ENCODE measurements at places on chromosomes 3 and 15.
A peak's percentile ranks its signal among the peaks of the same experiment; 100 is the strongest.

DNA sequence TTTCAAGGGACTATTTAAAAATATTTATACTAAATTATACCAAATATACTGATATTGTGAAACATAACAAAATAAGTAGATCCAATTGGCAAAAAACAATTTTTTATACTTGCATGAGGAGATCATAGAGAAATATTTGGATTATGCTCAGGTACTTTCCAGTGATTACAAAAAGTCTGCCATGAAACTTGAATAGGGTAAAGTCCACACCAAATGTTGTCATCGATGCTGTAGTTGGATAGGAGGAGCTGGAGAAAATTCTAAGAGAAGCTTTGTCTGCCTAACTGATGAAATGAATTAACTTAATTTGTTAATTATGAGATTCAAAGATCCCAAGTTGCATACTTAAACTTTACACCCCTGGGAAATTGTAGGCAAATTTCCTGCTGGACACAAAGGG is 93.3 kb downstream of the SI start:
- no peak for DNase-seq

DNA sequence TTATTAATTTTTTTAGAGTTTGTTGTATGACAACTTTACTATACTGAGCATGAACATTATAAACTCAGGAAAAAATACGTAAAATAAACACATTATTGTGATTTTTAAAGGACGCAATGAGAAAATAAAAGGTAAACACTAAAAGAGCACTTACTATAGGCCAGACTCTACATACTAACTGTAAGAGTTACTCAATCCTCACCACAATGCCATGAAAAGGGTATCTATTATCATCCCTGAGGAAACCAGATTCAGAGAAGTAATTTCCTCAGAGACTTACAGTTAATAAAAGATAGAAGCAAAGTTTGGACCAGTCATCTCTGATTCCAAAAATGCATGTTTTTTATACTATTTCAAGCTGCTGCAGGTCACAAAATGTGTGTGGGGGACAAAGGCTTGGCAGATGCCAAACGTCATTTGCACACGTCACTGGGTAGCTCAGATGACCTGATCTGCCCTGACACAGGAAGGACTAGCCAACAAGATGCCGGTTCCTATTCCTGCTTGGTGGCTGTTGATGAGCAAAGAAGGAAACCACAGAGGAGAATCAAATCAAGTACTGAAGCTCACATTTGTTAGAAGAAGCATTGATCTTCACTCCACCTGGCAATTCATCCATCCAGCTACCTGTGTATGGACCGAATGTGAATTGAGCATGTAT is 42.3 kb downstream of the KLHL6 start:
- DNase-seq: no peak

DNA sequence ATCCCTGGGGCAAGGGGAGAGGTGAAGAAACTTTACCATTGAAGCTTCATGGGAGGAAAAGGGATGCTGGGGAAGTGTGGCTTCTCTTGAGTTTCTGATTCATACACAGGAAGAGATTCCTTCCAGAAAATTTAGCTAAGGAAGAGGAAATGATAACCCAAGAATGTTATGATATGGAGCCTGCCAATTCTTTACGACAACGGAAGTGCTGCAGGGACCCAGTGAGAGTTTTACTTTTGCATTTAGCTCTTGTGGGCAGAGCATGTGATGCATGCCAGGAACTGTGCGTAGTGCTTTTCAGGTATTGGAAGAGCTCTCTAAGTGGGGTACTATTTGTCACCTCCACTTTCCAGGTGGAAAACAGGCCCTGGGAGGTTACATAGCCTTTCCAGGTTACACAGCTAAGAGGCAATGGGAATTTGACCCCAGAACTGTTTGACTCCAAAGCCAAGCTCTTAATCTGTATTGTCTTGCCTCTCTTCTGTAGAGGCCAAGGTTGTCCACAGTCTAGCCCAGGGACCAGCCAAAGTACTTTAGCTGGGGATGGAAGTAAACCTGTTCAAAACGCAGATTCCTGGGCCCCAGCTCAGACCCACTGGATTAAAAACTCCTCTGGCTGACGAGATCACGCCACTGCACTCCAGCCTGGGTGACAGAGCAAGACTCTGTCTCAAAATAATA is 23.0 kb downstream of the CMTM7 start:
- no peak for DNase-seq

DNA sequence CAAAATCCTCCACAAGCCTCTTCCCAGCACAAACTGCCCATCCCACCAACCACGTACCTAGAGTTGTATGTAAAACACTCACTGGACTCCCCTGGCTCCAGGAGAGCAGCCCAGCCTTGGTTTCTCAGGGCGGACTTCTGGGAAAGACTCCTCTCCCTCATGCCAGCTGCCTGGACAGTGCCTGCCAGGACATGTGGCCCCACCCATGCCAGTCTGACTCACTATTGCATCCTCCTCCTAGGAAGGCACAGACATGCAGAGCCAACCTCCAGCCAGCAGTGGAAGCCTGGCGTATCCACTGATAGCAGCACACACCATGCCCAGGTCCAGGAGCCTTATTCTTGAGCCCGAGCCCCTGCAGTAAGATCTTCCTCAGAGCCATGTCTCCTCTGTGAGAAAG is 8.6 kb downstream of the PKM start:
- DNase-seq: no peak

GRCh38 chr3:186075489-186075888 is 33.4 kb downstream of the ETV5 start:
- no peak for DNase-seq

GRCh38 chr3:129827765-129828164 is 65.7 kb downstream of the TMCC1 start:
- DNase-seq: no peak

- DNase-seq: no peak
These were observed 146.0 kb downstream of the NUP210 start for GRCh38 chr3:13274125-13274524.

DNA sequence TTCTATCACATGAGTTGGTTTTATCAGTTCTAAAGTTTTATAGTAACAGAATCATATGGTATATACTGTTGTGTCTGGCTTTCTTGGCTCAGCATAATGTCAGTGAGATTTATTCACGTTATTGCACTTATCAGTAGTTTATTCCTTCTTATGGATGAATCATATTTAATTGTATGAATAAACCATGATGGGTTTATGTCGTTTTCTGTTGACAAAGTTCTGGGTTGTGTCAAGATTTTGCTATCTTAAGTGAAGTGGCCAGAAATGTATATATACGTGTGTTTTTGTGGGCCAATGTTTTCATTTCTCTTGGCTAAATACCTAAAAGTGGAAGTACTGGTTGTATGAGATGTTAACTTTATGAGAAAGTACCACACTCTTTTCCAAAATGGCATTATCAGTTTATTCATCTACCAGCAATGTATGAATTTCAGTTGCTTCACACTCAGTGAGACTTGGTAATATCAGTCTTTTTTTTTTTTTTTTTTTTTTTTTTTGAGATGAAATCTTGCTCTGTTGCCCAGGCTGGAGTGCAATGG is 112.4 kb upstream of the DCBLD2 start:
- DNase-seq: no peak

DNA sequence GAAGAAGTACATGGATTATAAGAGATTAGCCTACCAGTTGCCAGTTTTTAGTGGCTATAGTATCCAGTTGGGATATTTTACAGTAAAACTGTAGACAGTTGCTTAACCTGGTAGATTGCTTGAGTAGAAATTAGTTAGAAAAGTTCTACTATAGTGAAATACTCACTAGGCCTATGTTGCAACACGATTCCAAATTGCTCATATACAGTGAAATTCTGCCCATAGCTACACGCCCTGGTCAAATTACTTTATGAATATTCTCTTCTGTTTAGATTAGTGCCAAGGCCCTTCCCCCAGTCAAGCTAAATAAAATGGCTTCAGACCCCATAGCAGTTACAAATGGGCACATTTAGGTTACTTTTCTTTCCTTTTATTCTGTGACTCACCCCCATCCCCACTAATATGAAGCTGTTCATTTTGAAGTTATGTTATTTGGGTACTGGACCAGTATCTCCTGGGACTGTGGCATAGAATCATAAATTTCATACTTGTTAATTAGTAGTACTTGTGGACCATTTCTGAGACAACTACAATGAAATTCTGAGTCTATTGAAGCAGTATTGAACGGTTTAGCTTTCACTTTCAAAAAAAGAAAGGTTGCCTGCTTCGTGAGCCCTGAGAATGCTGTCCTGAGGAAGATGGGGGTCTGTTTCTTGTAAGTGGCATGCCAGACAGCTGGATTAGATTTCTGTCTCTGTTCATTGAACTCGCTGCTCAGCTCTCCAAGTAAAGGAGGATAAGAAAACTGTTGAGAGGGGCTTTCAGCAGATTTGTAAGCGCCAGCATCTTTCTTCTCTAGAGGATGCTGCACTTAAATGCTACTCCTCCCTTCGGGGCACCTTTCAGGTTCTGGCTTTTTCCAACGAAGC is 65.8 kb upstream of the CFAP20DC start:
- DNase-seq: no peak

GRCh38 chr3:62462104-62462762 is 88.9 kb upstream of the FEZF2 start:
- DNase-seq: no peak

- no peak for DNase-seq
These were observed 513 bp downstream of the SS18L2 start for GRCh38 chr3:42590989-42591756.

- peak; percentile 33 for DNase-seq
These were observed 1.1 kb upstream of the TRIM71 start for GRCh38 chr3:32816439-32817256.
